ENCODE measurements at places on chromosomes 11 and 22.
A peak's percentile ranks its signal among the peaks of the same experiment; 100 is the strongest.

DNA sequence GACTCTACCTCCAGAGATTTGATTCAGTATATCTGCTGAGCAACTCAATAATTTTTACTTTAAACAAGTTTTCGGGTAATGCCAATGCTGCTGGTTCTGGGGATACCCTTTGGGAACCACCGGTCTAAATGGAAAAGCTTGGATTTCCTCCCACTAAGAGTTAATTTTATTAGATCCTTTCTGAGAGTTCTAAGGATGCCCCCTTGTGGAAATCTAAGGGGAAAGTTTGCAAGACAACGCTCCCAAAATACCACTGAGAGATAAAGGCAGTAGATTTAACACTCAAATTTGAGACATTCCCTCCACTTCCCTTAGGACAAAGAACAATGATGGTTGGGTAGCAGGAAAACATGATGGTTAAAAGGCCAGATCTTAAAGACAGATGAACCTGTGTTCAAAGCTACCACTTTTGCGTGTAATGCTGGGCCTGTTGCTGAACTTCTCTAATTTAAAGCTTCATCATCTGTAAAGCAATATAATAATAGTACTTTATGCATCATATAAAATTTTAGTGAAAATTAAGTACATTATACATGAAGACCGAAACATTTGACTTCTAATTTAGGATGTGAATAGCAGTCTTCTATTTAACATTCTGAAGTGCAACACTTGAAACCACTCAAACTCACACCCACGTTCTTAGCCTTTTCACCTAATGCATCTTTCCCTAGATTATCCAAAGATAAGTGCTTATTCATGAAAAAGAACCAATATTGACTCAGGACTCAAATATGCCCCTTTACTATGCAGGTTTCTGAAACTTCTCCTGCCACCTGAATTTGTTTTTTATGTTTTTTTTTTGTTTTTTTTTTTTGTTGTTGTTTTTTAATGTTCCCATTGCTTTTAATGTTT is 110.1 kb upstream of the LUZP2 start:
- DNase-seq: no peak

DNA sequence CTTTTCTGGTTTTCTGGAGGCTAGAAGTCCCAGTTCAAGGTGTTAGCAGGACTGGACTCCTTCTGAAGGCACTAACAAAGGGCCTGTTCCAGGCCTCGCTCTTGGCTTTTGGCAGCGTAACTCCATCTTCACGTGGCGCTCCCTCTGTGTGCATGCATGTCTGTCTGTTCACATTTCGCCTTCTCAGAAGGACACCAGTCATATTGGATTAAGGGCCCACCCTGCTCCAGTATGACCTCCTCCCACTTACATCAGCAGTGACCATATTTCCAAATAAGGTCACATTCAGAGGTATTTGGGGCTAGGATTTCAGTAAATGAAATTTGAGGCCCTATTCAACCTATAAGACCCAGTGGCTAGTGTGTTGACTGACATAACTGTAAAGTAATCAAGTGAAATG is 20.0 kb downstream of the APLP2 start:
- DNase-seq: no peak

DNA sequence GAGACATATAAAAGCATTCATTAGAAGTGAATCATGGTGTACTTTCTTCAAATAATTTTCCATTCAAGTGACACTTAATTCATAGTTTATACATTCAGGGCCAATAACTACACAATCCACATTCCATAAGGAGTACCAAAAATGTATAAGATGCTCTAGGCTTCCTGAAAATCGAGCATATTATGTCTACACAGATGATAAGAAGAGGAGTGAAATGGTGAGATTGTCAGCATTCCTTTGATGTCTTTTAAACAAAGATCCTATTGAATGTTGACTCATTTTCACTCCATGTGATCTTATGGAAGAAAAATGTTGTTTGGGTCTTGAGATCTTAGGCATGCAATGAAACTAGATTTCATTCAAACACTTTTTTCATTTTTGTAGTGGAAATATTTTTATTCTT is 843.2 kb downstream of the KCNA4 start:
- no peak for DNase-seq

GRCh38 chr11:34964610-34965331 is 48.4 kb downstream of the PDHX start:
- no peak for DNase-seq

- DNase-seq: peak; percentile 67
These were observed 7.9 kb downstream of the FAM118A start for GRCh38 chr22:45317551-45318167.

GRCh38 chr22:35600476-35600875 is 16.7 kb downstream of the MB start:
- no peak for DNase-seq

DNA sequence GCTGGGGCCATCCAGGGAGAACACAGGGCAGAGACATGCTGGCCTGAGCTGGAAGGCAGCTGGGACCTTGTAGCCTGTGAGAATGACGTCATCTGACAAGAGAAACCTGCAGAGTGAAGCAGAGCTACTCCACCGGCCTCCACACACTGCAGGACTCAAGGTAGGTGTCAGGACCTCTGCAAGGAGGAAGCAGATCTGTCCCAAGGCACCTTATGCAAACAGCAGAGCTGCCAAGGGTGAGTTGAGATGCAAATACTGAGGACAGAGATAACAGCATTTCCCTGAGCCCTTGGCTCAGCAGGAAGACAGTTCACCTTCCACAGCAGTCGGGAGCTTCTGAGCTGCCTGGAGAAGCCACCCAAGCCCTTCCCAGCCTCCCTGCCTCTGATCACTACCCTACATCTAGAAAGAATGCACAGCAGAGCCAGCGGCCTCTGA is 51.9 kb upstream of the IGSF9B start:
- DNase-seq: no peak
